Iris pigment epithelial cell (primary cell): ENCODE measurements at places on chromosomes 5 and 9.

- DNase-seq: no peak
Observed at GRCh38 chr5:170538096-170538465, 34.3 kb downstream of the KCNIP1 start.

GRCh38 chr5:89147031-89147430 lies 264.0 kb upstream of the MEF2C start:
- DNase-seq: peak; percentile 1

- DNase-seq: peak; percentile 41
Observed at GRCh38 chr5:103587185-103587748, 24.7 kb upstream of the NUDT12 start.

- DNase-seq: peak; percentile 92
Observed at GRCh38 chr9:13358128-13358527, 78.6 kb upstream of the MPDZ start.

- DNase-seq: peak; percentile 49
Observed at GRCh38 chr5:39713250-39713916, 288.6 kb upstream of the DAB2 start.

GRCh38 chr5:177085985-177086653 lies 596 bp upstream of the FGFR4 start:
- DNase-seq: no peak

- no peak for DNase-seq
Observed at GRCh38 chr5:135596788-135597187, 18.0 kb upstream of the CXCL14 start.

- DNase-seq: peak; percentile 37
Observed at GRCh38 chr5:43191740-43192557, at the start of gene NIM1K. TSS of gene NIM1K (plus strand) at chr5:43192225. CDS start at chr5:43245776, 53,551 bp downstream.

- DNase-seq: peak; percentile 80
Observed at GRCh38 chr9:38141746-38142591, 72.9 kb upstream of the SHB start.

- peak; percentile 87 for DNase-seq
Observed at GRCh38 chr5:110790673-110791072, 51.9 kb downstream of the SLC25A46 start.
